Hippocampal formation (tissue), 2 donors: ENCODE measurements at places on chromosomes 5 and 9.

GRCh38 chr5:10352430-10353240 lies 860 bp upstream of the MARCHF6 start:
- peak; percentile 72 for DNase-seq

DNA sequence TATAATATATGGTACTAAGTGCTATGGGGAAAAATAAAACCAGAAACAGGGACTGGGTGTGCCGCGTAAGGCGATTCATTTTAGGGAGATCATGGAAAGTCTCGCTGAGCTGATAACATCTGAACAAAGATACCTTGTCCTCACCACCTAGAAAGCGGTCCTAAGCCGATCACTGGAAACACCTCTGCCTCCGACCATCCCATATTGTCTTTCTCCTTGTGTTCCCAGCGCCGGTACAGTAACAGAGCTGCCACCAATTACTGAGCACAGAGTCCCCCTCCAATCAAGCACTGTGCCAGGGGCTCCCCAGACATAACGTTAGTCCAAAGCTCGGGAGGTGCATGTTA lies 704 bp downstream of the CCDC112 start:
- DNase-seq = no peak

DNA sequence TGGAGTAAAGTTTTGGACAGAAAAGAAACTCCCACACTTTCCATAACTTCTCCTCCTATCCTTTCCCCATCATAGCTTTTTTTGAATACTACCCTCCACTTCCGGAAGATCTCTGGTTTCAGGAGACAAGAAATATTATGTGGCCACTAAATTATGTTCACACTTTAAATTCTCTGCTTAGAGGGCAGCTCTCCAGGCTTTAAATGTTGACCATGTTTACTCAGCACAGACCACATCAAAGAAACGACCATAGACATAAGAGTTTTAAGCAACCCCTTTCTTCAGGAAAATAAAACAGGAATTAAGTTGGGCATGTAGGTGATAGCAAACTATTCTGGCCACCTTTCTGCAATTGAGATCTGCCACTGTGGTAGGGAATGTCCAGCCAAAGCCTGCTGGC lies 97.8 kb downstream of the PIK3R1 start:
- DNase-seq = no peak

DNA sequence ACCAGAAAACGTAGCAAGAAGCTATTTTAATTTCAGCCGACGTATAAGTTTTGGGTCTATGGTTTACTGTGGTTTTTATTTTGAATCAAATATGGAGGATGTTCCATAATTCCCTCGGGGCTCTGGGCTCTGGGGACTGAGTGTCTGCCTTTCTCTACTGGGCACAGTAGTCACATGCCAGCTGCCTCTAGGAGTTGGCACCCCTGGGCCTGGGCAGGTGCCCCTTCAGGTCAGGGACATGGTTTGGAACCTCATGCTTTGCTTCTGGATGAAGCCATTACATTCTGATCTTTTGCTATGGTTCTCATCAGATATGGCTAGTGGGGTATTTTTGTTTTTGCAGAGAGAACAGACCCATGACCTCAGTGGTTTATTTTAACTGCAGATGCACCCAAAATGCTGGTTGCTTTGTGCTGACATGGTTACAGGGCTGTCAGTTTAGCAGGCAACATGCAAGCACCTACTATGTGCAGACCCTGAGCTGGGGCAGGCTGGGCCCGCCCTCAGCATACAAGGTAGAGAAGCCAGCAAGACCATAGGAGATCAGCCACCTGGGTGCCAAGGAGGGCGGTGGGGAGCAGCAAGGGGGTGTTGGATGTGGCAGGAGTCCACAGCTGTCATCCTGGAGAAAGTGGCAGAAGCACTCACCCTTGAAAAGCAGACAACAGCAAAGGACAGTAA lies 54.5 kb upstream of the PSD2 start:
- no peak for DNase-seq

GRCh38 chr9:120892748-120893610 lies 16.0 kb upstream of the PHF19 start:
- no peak for DNase-seq
